ENCODE measurements at places on chromosomes 13 and 19. TPM values are rescaled to one million over a fixed set of nuclear protein-coding genes. Genes with fewer than 3 reads are reported as not detected.
A peak's percentile ranks its signal among the peaks of the same experiment; 100 is the strongest.

The TEX26 gene
- total RNA-seq = not detected

The LAIR1 gene
- 12.7 TPM for total RNA-seq

The CADM4 gene
- 1.4 TPM for total RNA-seq

The SYNGR4 gene
- total RNA-seq = not detected

DNA sequence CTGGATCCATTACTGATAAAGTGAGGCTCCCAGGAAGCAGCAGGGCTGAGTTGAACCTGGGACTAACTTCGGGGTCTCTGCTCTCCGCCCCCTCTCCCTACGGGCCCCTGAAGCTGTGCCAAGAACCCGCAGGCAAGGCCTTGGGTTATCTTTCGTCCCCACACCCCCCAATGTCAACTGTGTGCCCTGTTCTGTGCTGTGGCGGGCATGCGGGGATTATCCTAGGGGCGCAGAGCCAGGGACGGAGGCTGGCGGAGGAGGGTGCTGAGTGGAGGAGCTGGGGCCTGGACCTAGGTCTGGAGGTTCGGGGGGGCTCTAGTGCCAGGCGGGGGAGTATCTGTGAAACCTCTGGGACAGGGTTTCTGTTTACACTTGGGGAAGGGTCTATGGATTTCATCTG, 26.4 kb downstream of the RFX1 start:
- H3K36me3 ChIP-seq = peaks cover 33% of the 10 kb centered on the region
- no peak for DNase-seq
- H3K27ac ChIP-seq = peak overlapping the region; percentile 6
- H3K4me3 ChIP-seq = no peak overlapping the region
- peaks cover 9% of the 10 kb centered on the region for H3K4me1 ChIP-seq

DNA sequence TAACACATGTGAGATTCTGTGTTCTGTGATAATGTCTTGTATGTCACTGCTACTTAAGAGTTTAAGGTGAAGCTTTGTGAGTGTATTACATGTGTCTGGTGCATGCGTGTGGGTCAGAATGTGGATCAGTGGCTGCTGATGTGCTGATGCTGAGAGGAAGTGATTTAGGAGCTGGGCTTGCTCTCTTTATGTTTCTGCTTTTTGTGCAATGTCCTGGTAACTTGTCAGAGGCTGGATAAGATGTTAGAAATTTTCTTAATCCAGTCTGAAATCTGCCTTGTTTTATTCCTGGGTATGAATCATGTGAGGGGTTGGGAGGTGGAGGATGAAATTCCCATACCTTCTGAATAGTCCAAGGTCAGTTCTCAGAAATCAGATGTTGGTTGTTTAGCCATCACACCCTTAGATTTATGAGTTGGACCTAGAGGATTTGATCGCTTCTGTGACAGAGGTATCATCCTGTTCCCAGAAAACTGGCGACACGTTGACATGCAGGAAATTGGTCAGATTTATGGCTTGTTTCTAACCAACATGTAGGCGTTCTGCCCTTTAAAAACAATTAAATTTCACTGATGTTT, 24.5 kb upstream of the CXCL17 start:
- H3K36me3 ChIP-seq = no peaks in the 10 kb centered on the region
- H3K4me3 ChIP-seq = no peak overlapping the region
- H3K4me1 ChIP-seq = no peaks in the 10 kb centered on the region
- H3K27ac ChIP-seq = no peak overlapping the region
- DNase-seq = no peak

- no peaks in the 10 kb centered on the region for H3K36me3 ChIP-seq
- H3K27me3 ChIP-seq = no peaks in the 10 kb centered on the region
- no peak for DNase-seq
Measured at GRCh38 chr19:39097721-39098120, 13.6 kb downstream of the ACP7 start.

DNA sequence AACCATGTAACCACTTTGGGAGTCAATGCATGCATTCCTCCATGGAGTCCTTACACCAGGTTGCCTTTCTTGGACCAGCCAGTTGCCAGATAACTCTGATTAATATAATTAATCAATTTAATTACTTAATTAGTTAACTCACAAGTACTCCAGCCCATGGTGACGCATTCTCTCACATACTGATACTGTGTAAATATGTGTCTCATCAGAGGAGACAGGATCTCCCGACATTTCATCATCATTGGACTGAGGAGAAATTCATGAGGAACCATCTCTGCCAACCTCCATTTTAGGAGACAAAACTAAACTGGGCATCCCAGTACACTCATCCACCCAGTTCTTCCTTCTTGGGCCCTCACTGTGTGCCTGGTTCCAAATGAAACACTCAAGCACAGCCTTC, 6.5 kb upstream of the CASP14 start:
- no peaks in the 10 kb centered on the region for H3K27me3 ChIP-seq
- no peak overlapping the region for H3K4me3 ChIP-seq
- H3K27ac ChIP-seq = no peak overlapping the region
- H3K4me1 ChIP-seq = no peaks in the 10 kb centered on the region

DNA sequence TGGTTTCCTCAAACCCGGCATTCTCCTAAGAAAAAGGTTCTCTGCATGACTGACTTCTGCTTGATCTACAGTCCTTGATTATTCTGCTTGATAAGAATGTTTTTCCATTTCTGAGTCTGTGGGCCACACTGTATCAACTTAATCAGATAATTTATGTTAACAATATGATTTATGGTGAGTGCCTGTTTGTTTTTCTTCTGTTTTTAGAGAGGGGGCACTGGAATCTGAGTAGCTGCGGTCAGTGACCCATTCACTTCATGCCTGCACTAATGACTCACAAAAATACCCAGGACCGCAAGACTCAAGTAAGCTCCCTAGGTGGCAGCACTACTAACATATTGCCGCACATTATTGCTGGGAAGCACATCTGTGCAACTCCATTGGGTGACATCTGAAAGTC, 542.3 kb upstream of the ATXN8OS start:
- no peak overlapping the region for H3K27ac ChIP-seq
- H3K4me3 ChIP-seq = no peak overlapping the region
- H3K27me3 ChIP-seq = no peaks in the 10 kb centered on the region

- H3K36me3 ChIP-seq = no peaks in the 10 kb centered on the region
- no peak overlapping the region for H3K4me3 ChIP-seq
- H3K27me3 ChIP-seq = no peaks in the 10 kb centered on the region
- peaks cover 28% of the 10 kb centered on the region for H3K4me1 ChIP-seq
- H3K27ac ChIP-seq = no peak overlapping the region
- peak; percentile 70 for DNase-seq
Measured at GRCh38 chr19:18915639-18916038, 3.5 kb downstream of the COPE start.

DNA sequence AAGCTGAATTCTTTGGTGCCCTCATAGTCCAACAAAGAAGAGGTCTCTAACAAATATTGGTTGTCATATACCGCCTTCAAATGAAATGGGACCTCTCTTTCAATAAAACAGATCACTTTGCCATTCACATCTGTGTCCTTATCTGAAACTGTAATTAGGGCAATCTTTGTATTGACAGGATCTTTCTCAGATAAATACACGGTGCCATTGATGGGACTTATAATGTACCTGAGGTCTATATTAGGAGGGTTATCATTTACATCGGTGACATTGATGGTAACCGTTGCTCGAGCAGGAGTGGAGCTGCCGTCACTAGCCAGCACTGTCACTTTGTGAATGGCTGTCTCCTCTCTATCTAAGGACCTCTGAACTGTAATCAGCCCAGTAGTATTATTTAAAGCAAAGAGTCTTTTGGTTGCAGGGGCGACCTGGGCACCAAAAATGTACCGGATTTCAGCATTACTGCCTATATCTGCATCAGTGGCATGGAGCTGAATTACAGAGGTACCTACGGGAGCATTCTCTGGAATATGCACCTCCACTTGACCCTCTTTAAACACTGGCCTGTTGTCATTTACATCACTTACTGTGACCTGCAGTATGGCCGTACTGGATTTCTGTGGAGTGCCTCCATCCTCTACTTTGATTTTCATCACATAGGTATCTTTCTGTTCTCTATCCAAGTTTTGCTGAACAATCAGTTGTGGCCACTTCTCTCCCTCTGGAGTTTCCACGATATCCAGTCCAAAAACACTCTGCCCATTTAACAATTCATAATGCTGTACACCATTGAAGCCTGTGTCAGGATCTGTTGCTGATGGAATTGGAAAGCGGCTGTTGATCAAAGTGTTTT, 2.8 kb downstream of the PCDH9 start:
- H3K36me3 ChIP-seq = no peaks in the 10 kb centered on the region
- no peak overlapping the region for H3K27ac ChIP-seq
- H3K4me3 ChIP-seq = no peak overlapping the region
- peaks cover 8% of the 10 kb centered on the region for H3K4me1 ChIP-seq
- DNase-seq = no peak

- no peak overlapping the region for H3K4me3 ChIP-seq
- no peak for DNase-seq
- no peak overlapping the region for H3K27ac ChIP-seq
- H3K27me3 ChIP-seq = no peaks in the 10 kb centered on the region
- no peaks in the 10 kb centered on the region for H3K4me1 ChIP-seq
Measured at GRCh38 chr13:37364956-37365355, 233.6 kb downstream of the POSTN start.

DNA sequence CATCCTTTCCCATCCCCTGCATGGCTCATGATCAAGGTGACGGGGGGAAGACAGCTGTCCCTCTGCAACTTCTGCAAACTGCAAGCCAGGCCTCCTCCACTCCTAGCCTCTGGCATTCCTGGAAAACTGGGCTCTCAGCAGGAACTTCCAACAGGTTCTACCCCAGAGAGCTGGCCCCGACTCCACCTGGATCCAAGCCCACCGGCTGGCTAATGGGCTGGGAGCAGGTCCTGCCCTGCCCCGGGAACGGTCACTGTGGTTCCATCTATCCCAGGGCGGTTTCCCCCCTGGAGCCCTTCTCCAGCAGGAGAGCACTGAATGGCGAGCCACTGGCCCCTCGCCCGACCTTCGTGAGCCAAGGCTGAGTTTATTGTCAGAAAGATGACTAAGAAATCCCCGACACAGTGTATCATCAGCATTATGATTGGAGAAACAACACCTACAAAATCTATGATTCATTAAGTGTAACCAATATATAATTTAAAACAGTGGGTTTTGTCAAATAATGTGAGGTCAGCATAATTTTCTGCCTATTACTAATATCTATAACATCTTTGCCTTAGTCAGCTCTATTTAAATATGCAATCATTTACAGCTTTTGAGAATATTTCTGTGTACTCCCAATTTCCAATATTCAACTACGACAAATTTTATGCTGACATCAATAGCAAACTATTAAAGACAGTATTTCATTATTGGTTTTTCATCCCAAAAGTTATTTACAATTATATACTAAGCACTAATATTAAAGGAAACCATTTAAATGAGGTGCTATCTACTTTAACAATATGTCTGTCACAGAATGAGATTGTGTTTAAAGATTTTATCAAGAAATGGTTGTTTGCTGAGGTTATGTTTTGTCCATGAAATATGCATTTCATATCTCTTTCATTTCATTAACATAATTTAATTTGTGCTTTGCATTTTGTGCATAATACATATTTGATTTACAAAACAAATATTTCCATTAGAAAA, 133.0 kb downstream of the URI1 start:
- no peaks in the 10 kb centered on the region for H3K27me3 ChIP-seq
- no peak for DNase-seq
- no peak overlapping the region for H3K27ac ChIP-seq
- no peak overlapping the region for H3K4me3 ChIP-seq
- H3K4me1 ChIP-seq = no peaks in the 10 kb centered on the region

DNA sequence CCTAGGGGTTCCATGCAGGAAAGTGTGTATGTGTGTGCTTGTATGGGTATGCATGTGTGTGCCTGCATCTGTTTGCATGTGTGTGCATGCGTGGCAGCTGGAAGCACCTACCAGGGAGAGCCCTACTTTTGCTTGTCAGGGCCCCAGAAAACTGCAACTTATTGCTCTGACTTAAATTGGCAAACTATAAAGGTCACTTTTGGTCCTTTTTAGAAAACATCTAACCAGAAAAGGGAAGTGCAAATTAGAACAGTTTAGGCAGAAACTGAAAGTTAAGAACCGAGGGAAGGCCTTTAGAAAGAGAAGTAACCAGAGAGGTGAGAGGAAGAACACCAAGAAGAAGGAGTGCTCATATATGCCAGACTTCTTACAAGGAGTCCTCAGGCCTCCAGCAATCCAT, 32.5 kb downstream of the DLEU7 start:
- no peak overlapping the region for H3K4me3 ChIP-seq
- H3K27ac ChIP-seq = peak overlapping the region; percentile 67
- no peak for DNase-seq
- no peaks in the 10 kb centered on the region for H3K36me3 ChIP-seq
- H3K27me3 ChIP-seq = no peaks in the 10 kb centered on the region

- H3K36me3 ChIP-seq = no peaks in the 10 kb centered on the region
- H3K27me3 ChIP-seq = no peaks in the 10 kb centered on the region
- H3K4me1 ChIP-seq = no peaks in the 10 kb centered on the region
- no peak for DNase-seq
- no peak overlapping the region for H3K27ac ChIP-seq
- no peak overlapping the region for H3K4me3 ChIP-seq
Measured at GRCh38 chr19:56261145-56261544, 11.4 kb upstream of the EDDM13 start.

GRCh38 chr19:1063030-1063908, 3.7 kb upstream of the ARHGAP45 start:
- H3K36me3 ChIP-seq = no peaks in the 10 kb centered on the region
- no peak overlapping the region for H3K27ac ChIP-seq
- H3K27me3 ChIP-seq = peaks cover 17% of the 10 kb centered on the region
- H3K4me1 ChIP-seq = peaks cover 36% of the 10 kb centered on the region
- no peak overlapping the region for H3K4me3 ChIP-seq

DNA sequence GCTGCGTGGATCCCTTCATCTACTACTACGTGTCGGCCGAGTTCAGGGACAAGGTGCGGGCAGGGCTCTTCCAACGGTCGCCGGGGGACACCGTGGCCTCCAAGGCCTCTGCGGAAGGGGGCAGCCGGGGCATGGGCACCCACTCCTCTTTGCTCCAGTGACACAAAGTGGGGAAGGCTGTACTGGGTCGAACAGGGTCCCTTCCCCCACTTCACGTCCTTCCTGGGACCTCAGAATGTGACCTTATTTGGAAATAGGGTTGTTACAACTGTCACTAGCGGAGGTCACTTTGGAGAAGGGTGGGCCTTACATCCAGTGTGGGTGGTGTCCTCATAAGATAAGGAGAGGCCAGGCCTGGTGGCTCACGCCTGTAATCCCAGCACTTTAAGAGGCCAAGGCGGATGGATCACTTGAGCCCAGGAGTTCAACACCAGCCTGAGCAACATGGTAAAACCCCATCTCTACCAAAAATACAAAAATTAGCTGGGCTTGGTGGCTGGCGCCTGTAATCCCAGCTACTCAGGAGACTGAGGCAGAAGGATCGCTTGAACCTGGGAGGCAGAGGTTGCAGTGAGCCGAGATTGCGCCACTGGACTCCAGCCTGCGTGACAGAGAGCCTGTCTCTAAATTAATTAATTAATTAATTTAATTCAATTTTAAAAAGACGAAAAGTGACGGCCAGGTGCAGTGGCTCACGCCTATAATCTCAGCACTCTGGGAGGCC, 1.8 kb downstream of the F2RL3 start:
- no peak overlapping the region for H3K4me3 ChIP-seq
- H3K27ac ChIP-seq = peak overlapping the region; percentile 77
- no peaks in the 10 kb centered on the region for H3K36me3 ChIP-seq
- no peak for DNase-seq
- H3K27me3 ChIP-seq = no peaks in the 10 kb centered on the region
